ENCODE measurements at places on chromosomes 5 and 9. TPM values are rescaled to one million over a fixed set of nuclear protein-coding genes. Genes with fewer than 3 reads are reported as not detected.

- no peak for DNase-seq
Observed at GRCh38 chr5:137152616-137153015, 346.5 kb downstream of the SPOCK1 start.

DNA sequence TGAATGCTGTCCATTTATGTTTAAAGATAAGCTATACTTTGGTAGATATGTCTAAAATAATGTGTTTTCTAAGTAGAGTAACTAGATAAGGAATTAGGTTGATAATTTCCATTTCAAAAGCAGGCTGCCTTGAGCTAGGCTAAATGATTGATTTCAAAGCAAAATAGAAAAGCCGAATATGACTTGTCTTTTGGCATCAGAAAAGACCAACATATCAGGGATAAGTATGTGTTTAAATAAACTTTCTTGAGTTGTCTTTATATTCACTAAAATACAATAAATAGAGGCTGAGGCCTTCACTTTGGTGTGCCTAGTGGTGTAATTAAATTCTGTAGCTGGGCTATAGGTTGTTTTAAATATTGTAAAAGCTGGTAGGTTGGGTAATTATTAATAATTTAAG lies 569.0 kb downstream of the TAF11L14 start:
- no peak for DNase-seq

The ZNF782 gene
- 9.8 TPM for total RNA-seq

DNA sequence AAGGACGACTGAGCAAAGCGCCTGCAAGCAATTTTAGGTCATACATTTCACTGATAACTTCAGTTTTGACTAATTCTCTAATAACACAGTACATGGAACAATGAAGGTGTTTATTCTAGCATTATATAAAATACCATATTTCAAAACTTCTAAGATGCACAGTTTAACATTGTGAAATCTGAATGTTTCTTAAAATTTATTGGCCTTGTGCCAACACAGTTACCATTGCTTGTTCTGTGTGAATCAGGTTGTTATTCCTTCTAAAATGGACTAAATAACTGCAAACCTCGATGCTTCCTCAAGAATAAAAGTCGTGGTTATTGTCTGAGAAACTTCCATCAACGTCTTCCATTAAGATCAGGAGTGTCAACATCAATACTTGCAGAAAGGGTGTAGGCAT lies 8.0 kb downstream of the MCC start:
- DNase-seq: no peak

The SLC27A6 gene
- 0.83 TPM for total RNA-seq

The LMNB1 gene
- total RNA-seq: 10.6 TPM

DNA sequence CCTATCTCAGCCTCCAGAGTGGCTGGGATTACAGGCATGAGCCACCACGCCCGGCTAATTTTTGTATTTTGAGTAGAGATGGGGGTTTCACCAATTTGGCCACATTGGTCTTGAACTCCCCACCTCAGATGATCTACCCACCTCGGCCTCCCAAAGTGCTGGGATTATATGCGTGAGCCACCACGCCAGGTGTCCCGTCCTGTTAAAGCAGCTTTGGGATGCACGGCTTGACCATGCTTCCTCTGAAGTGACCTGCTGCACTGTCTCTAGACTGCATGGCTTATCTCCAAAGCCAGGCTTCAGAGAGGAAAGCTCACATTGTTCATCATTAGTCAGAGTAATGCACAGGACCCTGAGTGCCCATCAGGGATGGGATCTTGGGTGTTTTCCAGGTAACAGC lies 45.4 kb downstream of the SEMA4D start:
- no peak for DNase-seq

GRCh38 chr5:130164966-130165365 lies 260.7 kb downstream of the CHSY3 start:
- DNase-seq: no peak

GRCh38 chr5:2755681-2756171 lies 4.2 kb upstream of the IRX2 start:
- no peak for DNase-seq

DNA sequence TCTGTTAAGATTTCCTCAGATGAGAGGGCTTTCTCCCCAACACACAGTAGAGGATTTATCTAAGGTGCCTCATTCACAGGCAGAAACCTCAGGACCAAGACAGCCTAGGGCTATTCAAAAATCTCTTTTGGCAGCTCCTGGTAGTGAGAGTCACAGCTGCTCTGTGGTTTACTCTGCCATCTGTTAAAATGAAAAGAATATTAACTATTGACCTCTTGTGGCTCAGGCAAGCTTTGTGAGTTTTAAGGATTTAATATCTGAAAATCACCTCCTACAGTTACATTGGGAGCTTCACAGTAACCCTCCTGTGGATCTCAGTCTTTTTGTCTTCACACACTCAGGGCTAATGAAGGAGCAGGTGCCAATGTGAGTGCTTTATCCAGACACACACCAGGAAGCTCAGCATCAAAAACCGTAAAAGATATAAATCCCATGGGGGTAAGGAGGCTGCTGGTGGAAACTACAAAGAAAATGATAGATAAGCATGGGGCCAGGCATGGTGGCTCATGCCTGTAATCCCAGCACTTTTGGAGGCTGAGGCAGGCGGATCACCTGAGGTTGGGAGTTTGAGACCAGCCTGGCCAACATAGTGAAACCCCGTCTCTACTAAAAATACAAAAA lies 29.7 kb downstream of the PPP1R2B start:
- no peak for DNase-seq

DNA sequence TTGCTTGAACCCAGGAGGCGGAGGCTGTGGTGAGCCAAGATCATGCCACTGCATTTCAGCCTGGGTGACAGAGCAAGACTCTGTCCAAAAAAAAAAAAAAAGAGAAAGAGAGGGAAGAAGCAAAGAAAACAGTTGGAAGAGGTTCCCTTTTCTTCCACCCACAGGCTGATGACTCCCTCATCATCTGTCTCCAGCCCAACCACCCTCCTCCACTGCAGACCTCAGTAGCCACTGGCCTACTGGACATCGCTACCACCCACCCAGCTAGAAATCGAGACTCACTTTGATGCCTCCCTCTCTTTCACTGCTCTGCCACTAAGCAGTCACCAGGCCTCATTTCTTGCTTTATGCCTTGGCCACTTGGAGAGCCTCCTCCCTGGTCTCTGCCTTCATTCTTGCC lies 71.2 kb downstream of the NIPSNAP3B start:
- no peak for DNase-seq

GRCh38 chr5:74073257-74073656 lies 447.3 kb downstream of the ARHGEF28 start:
- no peak for DNase-seq

- no peak for DNase-seq
Observed at GRCh38 chr5:6377582-6377904, 804 bp downstream of the MED10 start.

DNA sequence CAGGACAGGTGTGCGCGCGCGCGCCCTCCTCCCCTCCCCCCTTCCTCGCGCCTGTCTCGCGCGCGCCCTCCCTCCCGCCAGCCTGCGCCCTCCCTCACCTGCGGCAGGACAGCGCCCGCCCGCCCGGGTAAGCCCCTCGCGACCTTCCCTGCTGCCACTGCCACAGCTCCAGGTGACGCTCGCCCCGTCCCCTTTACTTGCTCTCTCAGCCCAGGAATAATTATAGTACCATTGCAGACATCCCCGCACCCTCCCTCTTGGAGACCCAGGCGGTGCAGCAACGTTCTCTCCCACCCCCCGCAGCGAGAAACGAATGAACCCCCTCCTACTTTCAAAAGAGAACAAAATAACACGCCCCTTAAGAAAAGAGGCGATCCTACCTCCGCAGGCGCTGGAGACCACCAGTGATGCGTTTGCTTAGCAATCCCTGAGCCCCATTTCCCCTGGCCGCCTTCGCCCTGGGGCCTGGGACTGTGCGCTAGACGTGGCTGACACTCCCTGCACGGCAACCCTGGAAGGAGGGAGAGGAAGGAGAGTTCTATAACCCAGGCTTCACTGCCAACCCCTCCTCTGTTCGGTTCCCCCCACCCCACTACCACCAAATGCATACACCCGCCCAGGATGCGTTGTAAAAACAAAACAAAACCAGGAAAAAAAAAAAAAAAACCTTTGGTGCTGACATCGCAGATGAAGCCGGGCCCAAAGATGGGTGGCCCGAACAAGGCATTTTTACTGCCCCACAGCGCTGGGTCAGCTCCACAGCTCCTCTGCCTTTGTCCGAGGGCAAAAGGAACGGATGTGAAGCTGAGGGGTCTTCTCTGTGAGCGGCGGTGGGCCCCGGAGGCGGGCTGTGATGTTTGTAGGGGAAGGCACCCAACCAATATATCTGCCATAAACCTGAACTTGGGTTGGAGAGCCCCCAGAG lies 5.6 kb upstream of the PURA start:
- peak; percentile 87 for DNase-seq

DNA sequence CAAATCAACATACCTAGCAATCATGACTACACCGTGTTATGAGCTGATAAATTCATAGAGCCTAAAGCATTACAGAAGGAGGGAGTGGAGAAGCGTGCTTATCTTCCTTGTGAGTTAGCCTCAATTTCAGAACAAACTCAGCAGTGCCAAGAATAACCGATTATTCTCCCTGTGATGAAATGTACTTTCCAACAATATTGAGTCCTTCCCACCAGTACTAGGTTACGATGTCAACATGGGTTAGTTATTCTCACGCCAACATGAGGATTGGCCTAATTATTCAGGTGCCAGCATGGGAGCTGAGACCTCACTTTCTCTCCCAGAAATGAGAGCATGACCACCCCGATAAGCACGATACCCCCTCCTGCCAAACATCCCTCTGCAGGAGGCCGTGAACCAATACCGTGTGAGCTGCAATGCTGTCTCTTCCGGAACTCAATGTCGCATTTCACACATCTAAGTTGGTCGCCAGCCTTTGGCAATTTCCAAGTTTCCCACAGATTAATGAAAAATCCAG lies 193.7 kb downstream of the ENC1 start:
- DNase-seq: no peak

The FAXDC2 gene
- 23.6 TPM for total RNA-seq

- DNase-seq: no peak
Observed at GRCh38 chr5:43422143-43422542, 10.0 kb upstream of the CCL28 start.

The PFN3 gene
- not detected for total RNA-seq

- DNase-seq: no peak
Observed at GRCh38 chr9:114696814-114697544, 15.0 kb upstream of the TEX48 start.

The ITGA2 gene
- 28.6 TPM for total RNA-seq

GRCh38 chr5:4116834-4117233 lies 521.2 kb downstream of the IRX1 start:
- DNase-seq: no peak

- DNase-seq: peak; percentile 53
Observed at GRCh38 chr5:135739383-135739981, 95.0 kb upstream of the SLC25A48 start.

DNA sequence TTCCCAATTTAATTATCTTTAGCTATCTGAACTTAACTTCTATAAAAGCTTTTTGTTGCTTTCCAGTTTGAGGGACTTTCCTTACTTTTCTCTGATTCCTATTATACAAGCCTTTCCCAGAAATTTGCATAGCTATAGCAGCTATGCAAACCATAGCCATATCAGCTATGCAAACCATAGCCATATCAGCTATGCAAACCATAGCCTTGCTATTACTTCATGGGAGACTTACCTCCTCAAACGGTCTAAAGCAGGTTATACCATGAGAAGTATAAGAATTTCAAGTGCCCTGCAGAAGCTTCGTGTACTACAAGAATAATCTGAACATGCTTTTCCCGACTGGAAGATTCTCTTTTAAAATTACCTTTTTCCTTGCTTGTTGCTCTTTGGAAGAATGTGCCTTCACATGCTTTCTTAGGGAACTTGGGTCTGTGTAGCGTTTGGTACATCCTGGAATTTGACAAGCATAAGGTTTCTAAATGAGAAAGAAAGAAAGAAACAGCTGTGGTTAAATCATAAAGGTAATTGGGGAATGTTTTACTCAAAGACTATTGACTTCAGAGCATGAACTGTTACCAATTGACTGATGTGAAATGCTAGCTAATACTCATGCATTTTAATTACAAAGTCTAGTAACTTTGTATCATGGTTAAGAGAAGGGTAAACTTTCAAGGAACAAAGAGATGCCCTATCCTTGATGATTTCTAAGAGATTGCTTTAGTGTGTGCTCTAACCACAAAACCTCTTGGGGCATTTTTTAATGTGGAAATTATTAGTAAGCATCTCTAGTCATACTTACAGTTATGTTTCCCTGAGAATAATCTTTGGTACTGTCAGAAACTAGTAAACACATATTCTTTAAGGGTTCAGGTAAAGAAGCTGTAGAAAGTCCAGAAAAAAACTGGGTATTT lies 367.6 kb downstream of the GLIS3 start:
- no peak for DNase-seq

The PCDHA9 gene
- 0.07 TPM for total RNA-seq

The NTRK2 gene
- 6.2 TPM for total RNA-seq

DNA sequence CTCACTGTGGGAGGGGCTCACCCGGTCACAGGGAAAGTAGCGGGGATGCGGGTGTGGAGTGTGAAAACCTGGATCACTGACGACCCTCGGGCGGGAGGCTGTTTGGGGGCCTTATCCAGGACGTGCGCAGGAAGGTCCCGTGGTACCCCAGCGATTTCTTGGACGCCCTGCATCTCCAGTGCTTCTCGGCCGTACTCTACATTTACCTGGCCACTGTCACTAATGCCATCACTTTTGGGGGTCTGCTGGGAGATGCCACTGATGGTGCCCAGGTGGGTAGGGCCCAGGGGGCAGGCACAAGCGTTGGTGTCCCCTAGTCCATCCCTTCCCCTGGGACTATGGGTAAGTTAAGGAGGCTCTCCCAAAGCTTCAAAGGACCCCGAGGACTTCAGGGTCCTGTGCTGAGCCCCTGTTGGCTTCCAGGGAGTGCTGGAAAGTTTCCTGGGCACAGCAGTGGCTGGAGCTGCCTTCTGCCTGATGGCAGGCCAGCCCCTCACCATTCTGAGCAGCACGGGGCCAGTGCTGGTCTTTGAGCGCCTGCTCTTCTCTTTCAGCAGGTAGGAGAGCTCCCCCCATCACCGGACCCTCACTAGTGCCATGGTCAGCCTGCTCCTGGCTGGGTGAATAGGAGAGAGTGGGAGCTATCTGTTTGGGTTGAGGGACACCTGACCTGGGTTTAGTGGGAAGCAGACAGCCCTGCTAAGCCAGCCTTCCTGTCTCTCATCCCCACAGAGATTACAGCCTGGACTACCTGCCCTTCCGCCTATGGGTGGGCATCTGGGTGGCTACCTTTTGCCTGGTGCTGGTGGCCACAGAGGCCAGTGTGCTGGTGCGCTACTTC lies 3.9 kb downstream of the SLC4A9 start:
- peak; percentile 76 for DNase-seq

DNA sequence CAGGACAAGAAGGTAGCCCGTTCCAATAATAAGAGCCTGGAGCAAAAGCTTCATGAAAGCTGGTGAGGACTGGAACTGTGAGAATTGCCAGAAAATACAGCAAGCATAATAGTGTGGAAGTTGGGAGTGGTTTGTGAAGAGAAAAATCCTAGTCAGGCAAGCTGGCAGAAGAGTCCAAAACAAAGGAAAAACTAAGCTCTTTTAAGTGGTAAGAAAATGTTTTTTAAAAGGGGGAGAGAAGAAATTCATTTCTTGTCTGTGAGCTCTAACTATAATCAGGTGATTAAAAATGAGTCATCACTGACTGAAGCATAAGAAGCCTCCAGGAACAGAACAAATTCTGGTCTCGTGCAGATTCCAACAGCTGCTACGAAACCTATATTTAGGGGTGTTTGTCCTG lies 102.6 kb downstream of the CAAP1 start:
- DNase-seq: no peak

The PCAT7 gene
- total RNA-seq: not detected

Measured in lower leg skin (tissue), 4 donors.